ENCODE measurements at places on chromosomes 2 and 18.

DNA sequence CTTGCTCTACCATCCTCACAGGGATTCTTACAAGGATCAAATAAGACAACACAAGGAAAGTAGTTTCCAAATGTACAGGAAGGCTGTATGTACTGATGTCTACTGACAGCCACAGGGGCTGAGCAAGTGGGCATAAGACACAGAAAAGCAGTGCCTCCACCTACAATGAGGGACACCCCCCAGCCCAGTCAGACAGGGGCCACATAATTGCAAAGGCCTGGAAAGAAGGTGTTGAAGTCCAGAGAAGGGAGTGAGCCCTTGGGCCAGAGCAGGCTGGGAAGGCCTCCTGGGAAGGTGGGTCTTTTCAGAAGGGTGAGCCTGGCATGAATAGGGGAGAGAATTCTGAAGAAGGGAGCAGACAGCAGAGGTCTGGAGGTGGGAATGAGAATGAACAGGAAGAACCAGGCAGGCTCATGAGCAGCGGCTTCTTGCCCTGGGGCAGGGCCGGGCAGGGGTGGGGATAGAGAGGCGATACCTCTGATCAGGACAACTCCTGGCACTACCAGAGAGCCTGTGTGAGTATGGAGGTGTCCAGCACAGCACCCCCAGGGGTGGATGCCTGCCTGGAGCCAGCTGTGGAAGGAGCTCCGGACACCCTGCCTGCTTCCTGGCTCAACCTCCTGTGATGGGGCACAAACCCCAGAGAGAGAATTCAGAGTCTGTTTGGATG is 30.1 kb downstream of the HS1BP3 start:
- DNase-seq: no peak

- no peak for DNase-seq
These were observed 110.7 kb downstream of the RTN4 start for GRCh38 chr2:54939446-54940118.

DNA sequence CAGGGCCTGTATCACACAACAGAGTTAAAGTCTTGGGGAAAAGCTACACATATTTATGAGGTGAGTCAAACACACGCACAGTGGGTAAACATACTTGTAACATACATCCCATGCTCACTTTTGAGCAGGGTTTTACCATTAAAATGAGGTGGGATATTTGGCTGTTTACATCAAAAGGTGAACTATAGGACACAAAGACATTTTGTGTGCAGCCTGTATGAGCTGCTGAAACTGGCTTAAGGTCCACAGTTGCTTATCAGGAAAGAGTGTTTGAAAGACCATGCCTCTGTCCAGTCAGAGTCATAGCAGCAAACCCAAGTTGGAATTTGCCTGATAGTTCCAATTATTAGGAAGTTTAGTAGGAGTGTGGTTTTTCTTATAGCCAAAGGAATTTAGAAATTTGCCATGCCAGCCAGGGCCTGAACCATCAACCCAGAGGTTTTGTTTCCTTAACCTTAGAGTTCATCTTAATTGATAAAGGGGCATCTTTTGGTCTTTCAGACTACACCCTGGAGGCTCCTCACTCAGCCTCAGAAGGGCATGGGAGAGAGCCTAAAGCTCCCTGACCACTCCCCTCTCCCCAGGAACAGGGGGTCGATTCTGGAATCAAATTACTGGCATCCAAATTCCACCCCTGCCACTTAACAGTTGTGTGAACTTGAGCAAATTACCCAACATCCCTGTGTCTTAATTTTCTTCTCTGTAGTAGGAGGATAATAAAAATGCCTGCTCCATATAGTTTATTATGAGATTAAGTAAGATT is 29.9 kb upstream of the L3MBTL4 start:
- DNase-seq: no peak

DNA sequence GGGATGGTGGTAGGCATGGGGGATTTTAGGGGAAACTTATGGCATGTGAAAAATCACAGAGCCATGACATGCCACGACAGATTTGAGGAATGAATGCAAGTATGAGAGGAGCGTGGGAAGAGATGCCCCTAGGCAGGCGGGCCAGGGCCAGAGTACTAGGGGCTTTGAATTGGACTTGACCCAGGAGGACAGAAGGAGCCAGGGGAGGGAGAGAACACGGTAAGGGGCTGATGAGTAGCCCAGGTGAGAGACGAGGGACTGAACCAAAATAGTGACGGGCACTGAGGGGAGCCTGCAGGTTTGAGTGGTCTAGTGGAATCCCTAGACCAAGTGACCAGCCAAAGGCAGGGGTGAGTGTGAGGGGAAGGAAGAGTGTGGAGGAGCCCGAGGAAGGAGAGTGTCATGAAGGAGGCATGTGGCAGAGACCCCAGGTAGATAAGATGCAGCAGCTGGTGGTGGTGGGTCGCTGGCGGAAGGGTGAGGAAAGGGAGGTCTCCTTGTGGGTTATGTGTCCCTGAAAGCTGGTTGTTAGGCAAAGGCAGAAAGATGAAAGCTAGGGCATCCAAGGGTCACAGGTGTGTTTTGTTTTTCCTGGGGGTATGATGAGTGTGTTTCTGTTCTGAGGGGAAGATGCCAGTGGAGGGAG is 48.7 kb downstream of the ZBTB7C start:
- DNase-seq: no peak

DNA sequence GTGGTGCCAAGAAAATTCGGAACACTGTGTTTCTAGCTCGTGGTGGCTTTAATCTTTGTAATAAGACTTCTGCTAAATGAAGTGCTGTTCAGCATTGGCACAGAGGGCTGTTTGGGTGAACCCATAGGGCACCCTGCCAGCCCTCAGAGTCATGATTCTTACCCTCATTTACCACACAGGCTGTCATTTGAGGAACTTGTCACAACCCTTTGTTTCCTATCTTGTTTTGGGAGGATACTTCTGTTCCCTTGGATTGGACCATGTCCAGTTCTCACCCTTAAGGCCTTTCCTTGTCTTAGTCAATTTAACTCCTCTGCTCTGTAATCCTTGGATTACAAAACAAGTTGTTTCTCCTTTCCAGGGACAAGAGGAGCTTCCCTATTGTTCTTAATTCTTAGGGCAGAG is 225.7 kb downstream of the MTX2 start:
- DNase-seq: no peak

- no peak for DNase-seq
These were observed 21.4 kb upstream of the LTBP1 start for GRCh38 chr2:32925283-32925815.

- DNase-seq: peak; percentile 69
These were observed 722 bp downstream of the APOB start for GRCh38 chr2:21042958-21043743.

DNA sequence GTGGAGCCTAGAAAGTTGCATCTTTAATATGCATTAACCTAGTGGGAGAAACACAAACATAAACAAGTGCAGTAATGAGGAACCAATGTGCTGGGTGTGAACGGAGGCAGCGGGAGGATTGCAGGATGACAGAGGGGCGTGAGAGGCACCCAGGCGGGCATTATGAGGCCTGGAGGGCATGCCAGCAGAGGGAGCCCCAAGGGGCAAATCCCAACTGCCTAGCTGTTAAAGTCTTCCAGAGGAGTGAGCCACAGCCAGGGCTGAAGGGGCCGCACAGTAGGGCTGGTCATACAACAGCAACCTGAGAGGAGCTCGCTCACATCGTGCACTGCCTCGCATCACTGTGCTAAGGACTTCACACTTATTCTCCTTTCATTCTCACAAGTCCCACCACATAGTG is 13.3 kb upstream of the PRELID3A start:
- no peak for DNase-seq

GRCh38 chr18:12092398-12093229 is 1.0 kb upstream of the ANKRD62 start:
- DNase-seq: no peak

DNA sequence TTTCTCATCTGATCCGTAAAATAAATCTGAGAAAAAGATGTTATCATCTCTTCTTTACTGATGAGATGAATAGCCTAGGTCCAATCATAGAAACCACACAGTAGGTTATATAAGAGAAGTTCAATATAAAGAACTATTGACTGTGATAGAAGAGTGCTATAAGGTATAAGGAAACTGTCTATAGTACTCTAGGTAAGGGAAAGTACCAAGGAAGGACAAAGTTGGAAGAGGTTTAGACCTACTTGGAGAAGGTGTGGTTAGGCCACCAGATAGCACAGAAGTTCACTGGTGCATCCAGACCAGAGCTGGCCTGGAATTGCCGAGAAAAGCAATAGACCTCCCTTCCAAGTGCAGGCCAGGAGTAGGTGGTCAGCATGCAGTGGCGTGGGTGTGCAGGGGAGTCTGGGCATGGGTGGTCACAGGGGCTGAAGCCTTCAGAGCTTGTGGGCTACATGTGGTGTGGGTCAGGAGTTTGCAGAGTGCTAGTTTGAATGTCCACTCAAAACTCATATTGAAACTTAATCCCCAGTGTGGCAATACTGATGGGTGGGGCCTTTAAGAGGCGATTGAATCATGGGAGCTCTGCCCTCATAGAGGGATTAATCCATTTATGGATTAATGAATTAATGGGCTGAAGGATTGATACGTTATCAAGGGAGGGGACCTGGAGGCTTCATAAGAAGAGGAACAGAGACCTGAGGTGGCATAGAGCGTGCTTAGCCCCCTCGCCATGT is 86.3 kb downstream of the ALPK2 start:
- no peak for DNase-seq

GRCh38 chr2:10525573-10526265 is 77.6 kb upstream of the ODC1 start:
- DNase-seq: no peak

DNA sequence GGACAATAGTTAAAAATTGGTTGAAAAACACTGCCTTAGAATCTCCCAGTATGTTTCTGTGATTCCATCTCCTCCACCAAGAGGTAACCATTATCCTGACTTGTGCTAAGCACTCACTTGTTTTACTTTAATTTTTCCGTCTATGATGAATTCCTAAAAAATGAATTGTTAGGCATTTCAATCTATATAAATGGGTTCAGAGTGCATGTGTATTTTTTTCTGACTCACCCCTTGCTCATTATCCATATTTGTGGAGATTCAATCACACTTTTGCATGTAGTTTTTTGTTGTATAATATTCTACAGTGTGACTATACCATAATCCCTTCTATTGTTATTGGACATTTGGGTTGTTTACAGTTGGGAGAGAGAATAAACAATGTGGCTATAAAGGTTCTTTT is 1.3 kb downstream of the NDUFB3 start:
- DNase-seq: no peak

- DNase-seq: no peak
These were observed 168.7 kb upstream of the HDAC4 start for GRCh38 chr2:239569401-239570090.

GRCh38 chr2:177471990-177472389 is 79.4 kb downstream of the AGPS start:
- DNase-seq: no peak

DNA sequence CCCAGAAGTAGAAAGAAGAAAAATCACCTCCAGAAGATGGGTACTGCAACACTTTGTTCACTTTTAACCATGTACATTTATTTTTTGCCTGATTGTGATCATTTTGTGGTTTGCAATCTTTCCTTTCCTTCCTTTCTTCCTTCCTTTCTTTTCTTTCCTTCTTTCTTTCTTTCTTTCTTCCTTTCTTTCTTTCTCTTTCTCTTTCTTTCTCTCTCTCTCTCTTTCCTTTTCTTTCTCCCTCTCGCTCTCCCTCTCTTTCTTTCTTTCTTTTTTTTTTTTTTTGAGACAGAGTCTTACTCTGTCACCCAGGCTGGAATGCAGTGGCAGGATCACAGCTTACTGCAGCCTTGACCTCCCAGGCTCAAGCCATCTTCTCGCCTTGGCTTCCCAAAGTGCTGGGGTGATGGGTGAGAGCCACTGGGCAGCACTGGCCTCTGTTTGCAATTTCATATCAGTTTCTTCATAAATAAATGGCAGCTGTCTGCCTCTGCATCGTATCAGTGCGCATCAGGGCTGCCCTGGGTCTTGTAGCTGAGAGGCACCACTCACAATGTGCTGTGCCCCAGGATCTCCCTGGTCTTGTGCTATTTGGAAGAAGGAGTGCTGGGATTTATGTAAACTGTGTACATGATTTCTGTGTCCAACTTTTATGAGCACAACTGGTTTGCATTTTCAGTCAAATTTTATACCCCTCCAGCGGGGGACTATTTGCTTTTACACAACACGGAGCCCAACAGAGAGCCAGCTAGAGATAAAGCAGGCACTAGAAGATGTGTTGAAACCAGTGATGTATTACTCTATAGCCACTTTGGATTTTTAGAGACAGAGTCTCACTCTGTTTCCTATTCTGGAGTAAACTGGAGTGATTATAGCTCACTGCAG is 6.9 kb upstream of the LIMS2 start:
- no peak for DNase-seq

GRCh38 chr18:23631746-23632145 is 31.0 kb downstream of the ANKRD29 start:
- DNase-seq: no peak

- DNase-seq: no peak
These were observed 710.0 kb downstream of the LRRTM4 start for GRCh38 chr2:76812156-76812555.

- DNase-seq: peak; percentile 61
These were observed at the start of gene LTBP1 for GRCh38 chr2:32946314-32947075. Gene LTBP1, plus strand, starts transcription at chr2:32946953. Its CDS starts 372 bp downstream, at chr2:32947325.

- no peak for DNase-seq
These were observed 37.1 kb upstream of the CYP1B1 start for GRCh38 chr2:38113051-38113450.

GRCh38 chr2:122545821-122546220 is 790.4 kb downstream of the TSN start:
- DNase-seq: no peak

DNA sequence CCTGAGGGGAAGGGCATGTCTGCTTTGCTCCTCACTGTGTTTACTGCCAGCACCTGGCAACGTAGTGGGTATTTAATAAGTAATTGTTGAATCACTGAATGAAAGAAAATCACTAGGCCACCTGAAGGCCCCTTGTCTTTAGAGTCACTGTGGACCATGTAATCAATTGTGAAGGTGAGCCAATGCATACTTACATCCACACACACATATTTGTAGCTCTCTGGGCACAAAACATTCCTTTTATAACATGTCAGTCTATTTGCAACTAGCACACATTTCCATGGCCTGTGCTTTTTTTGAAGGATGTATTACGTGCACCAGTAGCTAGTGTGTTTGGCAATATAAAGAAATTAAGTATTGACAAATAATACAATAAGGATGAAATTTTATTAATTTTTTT is 11.2 kb downstream of the ATP8B1 start:
- DNase-seq: no peak

DNA sequence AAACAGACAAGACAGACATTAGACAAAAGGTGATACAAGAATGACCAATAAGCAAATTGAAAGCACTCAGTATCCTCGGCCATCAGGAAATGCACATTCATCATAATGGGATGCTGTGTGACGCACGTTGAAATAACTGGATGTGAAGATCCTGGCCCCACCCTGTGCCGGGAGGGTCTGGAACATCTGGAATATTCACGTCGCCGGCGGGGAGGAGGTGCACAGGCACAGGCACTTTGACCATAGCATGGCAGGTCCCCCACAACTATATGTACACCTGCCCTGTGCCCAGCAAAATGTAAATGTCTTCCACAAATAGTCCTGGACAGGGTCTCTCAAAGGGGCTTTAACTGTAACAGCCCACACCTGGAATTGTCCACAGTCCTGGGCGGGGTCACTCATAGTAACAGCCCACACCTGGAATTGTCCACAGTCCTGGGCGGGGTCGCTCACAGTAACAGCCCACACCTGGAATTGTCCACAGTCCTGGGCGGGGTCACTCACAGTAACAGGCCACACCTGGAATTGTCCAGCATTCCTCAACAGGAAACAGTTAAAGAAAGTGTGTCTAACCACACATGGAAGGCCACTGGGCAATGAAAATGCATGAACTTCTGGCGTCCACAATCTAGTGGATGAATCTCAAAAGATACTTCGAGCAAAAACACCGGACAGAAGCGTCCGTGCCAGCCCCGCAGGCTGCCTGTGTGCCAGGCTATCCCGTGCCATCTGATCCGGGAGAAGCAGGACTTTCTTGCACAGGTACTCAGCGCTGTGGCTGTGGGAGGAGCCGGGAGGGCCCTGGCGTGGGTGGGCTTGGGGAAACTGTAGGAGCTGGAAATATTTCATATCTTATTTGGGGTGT is 113.4 kb downstream of the RTP5 start:
- DNase-seq: no peak

Data from GM12891 (cell line).